ENCODE measurements at places on chromosomes 12 and 14.

- DNase-seq = no peak
These were observed 47.4 kb downstream of the BORCS5 start for GRCh38 chr12:12404297-12404696.

GRCh38 chr12:131986910-131987309 lies 37.2 kb downstream of the EP400 start:
- peak; percentile 19 for DNase-seq

DNA sequence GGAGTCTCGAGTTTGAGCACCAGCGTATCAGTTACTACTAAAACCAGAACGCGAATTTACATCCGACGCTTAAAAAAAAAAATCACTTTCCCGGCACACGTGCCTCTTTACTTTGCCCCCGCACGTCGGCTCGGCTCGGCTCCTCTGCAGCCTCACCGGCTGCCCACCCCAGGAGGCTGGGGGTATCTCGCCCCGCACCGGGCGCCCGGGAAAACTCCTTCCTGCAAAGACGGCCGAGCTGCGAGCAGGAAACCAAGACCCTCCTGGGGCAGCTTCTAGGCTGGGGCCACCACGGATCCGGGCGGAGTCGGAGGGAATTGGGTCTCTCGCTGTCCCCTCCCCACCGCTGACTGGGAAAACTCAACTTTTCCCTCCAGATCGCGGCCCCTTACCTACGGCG lies 610 bp downstream of the VSIG10 start:
- peak; percentile 69 for DNase-seq

DNA sequence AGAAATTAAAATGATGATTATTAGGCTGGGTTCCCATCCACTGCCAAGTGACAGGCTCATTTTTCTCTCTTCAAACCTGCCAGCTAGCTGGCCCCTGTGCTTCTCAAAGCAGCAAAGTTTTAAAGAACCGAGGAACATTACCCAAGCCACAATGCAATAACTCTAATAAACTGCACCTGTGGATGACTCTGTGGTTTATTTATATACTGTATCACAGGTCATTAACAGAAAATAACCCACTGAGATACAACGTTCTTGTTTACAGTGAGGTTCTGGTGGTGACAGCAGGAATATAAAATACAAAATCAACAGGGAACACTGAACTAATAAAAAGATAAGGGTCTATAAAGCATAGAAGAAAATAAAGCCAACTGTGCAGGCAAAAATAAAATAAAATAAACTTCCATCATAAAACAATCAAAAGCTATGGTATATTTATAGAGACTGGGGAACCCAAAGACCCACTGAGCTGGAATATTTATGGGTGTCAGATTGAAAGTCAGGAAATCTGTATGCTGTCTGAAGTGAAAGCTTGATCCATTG lies 472.9 kb downstream of the NOVA1 start:
- DNase-seq = no peak

- DNase-seq = peak; percentile 44
These were observed 148.3 kb downstream of the SAMD4A start for GRCh38 chr14:54715239-54715638.

DNA sequence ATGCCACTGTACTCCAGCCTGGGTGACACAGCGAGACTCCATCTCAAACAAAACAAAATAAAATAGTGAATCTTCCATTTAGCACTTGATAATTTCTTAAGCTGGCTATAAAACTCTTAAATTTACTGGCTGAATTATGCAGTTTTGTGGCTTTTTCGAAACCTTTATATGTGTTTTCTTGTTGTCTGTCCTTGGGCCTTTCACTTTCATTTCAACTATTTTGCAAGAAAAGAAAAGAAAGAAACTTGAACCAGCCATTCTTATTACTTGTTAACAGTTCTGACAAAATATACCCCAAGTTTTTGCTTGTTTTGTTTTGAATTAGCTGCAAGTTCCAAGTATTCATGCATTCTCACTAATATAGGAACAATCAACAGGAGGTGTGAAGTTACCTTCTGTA lies 42.8 kb downstream of the PRICKLE1 start:
- DNase-seq = no peak

DNA sequence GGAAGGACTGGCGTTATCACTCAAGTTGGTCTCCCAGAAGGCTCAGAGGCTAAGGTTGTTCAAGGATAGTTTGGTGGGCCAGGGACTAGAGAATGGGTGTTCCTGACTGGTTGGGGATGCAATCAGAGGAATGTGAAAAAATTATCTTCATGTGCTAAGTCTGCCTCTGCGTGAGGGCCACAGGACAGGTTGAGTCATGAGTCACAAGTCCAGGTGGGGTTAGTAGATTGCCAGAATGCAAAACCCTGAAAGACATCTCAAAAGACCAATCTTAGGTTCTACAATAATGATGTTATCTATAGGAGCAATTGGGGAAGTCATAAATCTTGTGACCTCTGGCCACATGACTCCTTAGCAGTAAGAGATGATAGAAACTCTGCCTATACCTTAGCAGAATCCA lies 220.1 kb upstream of the EEA1 start:
- DNase-seq = no peak

- DNase-seq = no peak
These were observed 27.0 kb downstream of the BTBD7 start for GRCh38 chr14:93305725-93306418.

DNA sequence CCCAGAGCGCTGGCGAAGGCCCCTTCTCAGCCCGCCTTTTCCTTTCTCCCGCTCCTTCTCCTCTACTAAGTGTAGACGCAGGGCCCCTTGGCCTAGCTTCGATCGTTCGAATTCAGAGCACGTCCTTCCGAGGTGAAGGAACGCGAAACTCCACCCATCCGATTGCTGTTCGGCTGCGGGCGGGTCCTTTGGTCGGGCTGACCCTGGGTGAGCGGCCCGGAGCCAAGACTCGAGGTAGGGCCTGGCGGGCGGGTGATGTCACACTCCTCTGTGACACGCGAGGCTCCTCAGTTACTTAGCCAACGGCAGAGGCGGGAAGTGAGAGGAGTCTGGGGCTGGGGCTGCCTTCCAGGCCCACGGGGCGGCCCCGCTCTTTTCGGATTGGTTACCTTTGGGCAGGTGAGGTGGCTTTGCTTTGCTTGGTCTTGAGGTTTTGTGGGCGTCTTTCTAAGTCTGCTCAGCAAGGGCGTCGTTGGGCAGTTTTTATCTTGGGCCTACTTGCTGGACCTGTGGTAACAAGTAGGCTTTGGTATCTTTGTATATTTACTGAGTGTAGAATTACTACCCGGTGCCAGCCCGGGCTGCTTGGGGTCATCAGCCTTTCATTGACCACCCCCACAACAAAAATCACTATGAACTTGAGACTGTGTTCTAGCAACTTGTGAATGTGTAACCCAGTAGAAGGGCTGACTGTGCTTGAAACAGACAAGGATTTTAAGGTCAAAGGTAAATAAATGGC lies 694 bp downstream of the TMBIM6 start:
- DNase-seq = peak; percentile 95

- DNase-seq = no peak
These were observed 101.9 kb downstream of the DACT1 start for GRCh38 chr14:58739674-58740073.

- DNase-seq = no peak
These were observed 13.8 kb upstream of the NELL2 start for GRCh38 chr12:44889926-44890325.

DNA sequence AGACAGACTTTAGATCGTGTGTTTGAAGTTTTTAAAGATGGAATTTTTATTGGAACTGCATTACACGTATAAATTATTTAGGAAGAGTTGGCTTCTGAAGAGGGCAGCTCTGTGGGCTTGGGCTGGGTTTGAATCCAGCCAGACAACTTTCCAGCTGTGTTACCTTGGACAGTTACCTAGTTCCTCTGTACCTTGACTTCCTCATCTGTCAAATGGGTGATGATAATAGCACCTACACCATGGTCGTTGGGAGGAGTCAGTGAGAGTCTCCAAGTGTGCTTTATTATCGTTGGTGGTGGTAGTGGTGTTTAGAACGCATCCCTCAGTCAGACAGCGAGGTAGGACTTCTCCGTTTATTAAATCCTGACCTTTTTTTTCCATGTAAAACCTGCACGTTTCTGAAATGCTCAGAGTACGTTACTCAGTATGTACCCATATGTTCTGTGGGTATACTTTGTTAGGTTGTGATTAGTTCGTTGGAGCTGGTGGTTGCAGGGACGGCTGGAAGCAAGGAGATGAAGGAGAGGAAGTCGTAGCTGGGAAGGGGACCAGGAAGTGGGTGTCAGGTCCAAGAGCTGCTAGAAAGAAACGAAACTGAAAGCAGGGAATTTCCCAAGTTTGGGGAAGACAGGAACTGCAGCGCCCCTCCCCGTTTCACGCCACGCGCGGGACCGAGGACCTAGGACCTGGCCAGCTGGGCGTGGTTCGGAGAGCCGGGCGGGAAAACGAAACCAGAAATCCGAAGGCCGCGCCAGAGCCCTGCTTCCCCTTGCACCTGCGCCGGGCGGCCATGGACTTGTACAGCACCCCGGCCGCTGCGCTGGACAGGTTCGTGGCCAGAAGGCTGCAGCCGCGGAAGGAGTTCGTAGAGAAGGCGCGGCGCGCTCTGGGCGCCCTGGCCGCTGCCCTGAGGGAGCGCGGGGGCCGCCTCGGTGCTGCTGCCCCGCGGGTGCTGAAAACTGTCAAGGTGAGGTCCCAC lies at the start of gene OAS3:
Gene OAS3 (plus strand): TSS at position 734 of the 979 bp plus-strand sequence. CDS start 57 bp downstream, at position 791.
- peak; percentile 16 for DNase-seq

- peak; percentile 68 for DNase-seq
These were observed 72.5 kb downstream of the ITPK1 start for GRCh38 chr14:93042968-93043940.

DNA sequence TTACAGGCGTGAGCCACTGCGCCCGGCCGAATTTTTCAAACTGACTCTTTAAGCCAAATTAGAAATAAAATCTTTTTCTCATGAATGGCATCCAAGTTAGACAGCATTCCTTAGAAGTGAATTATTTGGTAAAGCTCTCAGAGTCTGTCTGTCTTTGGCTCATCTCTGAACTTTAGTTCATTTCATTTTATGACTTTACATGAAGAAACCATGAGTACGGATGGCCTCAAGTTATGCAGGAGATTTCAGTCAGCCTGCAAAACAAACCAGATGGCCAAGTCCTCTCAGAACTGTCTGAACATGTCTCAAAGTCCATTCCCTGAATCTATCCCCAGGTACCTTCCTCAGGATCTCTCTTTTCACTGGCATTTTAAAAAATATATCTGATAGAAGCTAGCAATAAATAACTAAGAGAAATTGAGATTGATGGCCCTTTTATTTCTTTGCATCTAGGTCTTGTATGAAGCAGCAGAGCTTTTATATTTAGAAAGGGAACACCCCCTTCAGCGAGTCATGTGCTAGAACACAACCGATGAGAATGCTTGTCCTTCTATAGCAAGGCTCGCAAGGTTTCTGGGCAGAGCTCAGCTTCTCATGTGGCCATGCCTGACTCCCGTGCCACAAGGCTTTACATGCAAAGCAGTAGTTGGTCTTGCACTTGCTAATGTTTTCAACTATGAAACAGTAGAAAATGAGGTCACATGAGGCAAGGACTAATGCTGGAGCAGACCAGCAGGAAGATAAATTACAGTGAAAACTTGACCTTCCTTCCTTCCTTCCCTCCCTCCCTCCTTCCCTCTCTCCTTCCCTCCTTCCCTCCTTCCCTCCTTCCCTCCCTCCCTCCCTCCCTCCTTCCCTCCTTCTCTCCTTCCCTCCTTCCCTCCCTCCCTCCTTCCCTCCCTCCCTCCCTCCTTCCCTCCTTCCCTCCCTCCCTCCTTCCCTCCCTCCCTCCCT lies 125.0 kb downstream of the AKAP6 start:
- DNase-seq = no peak

GRCh38 chr14:54120260-54120659 lies 163.6 kb upstream of the BMP4 start:
- no peak for DNase-seq

- no peak for DNase-seq
These were observed 108.7 kb downstream of the BTG1 start for GRCh38 chr12:92036771-92037453.

- peak; percentile 52 for DNase-seq
These were observed 172.7 kb upstream of the OR4E1 start for GRCh38 chr14:21846227-21846885.

GRCh38 chr12:100145643-100146042 lies 3.0 kb upstream of the BLTP3B start:
- no peak for DNase-seq

DNA sequence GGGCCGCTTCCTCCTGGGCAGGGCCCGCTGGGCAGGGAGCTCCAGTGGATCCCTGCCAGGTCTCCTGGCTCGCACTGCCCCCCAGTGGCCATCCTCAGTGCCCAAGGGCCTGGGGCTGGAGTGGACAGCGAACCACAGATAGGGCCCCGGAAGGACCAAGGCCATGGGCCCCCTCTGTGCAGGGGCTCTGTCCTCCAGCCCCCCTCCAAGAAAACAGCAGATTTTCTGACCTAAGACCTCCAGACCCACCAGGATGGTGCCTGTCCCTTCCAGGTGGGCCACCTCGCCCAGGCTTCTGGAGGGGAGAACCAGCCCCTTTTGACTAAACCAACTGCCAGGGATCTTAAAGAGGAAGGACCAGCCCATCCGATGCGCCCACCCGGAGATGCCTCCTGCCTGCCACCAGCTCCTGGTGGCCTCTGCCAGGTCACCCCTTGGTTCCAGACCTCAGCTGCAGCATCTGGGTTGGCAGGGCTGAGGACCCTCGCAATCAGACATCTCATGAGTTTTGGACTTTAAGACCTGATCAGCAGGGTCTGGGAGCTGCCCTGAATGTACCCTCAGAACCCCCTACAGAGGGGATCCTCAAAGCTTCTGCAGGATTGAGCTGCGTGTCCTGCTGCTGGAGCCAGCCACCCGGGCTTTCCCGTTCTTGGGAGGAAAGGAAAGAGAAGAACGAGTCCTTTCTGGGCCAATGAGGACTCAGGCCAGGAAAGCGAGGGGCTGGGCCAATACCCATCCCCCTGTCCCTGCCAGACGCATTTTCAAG lies 325.8 kb upstream of the DIO3 start:
- peak; percentile 73 for DNase-seq

- peak; percentile 79 for DNase-seq
These were observed 457 bp downstream of the SOCS2 start for GRCh38 chr12:93572712-93573551.

GRCh38 chr14:51165415-51165814 lies 70.5 kb upstream of the TRIM9 start:
- DNase-seq = no peak

GRCh38 chr12:90940872-90941499 lies 14.0 kb downstream of the CCER1 start:
- peak; percentile 49 for DNase-seq

GRCh38 chr14:33992274-33993007 lies 41.6 kb upstream of the EGLN3 start:
- no peak for DNase-seq

DNA sequence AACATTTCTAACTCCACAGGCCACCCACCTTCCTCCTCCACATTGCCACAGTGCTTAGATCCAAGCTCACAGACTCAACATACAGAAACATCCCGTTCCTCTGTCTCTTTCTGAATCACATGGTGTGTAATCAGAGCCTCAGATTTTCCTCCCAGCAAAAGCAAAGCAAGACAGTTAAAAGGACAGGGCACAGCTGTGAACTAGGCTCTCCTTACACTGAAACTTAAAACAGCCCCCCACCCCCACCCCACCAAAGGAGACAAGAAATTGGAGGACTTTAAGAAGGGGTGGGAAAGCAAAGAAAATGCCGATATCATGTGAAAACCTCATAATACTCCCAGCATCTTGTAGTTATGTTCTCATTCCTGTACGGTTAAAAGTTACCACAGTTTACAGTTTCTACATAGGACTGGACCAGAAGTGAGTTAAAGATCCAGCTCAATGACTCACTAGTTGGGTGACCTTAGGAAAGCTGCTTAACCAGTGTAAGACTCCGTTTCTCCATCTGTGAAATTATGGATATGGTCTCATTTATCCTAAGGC lies 4.8 kb downstream of the YBX3 start:
- DNase-seq = peak; percentile 36

- no peak for DNase-seq
These were observed 29.1 kb upstream of the CDKL1 start for GRCh38 chr14:50425816-50426215.

Measured in mesendoderm (in vitro differentiated cells).